ENCODE measurements at places on chromosomes 5 and 9.

DNA sequence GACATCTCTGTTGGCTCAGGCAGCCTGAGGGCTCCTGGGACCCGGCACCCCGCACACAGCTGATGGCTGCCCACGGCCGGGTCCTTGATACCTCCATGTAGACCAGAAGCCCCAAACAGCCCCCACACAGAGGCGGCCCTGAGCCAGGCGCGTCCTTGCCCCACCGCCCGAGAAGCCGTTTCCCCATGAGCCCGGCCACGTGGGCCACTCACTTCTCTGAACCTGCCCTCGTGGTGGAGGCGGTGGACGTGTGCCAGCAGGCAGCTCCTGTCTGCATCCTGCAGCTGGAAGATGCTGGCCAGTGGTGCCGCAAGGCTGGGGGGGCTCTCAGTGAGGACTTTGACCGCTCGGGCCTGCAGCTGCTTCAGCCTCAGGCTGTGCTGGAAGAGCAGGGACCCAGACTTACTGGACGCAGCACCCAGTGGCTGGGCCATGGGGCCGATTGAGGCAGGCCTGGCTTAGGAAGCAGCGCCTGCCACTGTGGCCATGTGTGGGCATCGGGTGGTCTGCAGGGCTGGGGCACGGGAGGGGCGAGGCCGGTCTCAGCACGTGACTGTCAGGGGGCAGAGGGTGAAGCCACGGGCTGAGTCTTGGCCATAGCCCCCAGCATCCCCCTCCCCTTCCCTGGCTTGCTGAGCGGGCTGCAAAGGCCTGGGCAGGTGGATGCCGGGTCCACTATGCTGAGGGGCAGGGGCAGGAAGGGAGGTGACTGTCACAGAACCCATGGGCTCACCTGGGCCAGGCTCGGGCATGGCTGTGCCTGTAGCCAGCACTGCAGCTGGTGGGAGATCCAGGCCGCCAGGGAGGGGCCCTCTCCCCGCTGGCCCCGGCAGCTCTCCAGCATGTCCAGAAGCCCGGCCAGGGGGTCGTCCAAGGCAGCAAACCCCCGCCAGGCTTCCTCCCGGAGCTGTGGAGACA is 50.0 kb downstream of the EXD3 start:
- DNase-seq, result no peak

GRCh38 chr5:146920351-146920881 is 41.9 kb upstream of the PPP2R2B start:
- no peak for DNase-seq

GRCh38 chr5:152523964-152524363 is 118.9 kb upstream of the NMUR2 start:
- no peak for DNase-seq

DNA sequence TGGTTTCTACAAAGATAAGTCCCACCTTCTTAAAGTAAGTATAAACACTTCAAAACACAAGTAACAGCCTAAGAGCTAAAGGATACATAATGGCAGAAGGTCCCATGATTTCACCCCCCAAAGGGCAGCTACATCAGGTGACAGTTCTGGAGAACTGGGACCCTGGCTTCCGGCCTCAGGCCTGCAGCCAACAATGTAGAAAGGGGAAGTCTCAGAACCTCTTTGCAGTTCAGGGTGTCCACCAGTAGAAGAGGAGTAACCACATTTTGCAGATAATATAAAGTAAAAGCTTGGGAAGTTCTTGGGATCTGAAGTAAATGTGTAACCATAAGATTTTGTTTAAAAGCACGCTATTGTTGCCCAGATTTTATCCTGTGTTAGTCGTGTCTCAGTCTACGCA is 267.4 kb upstream of the VLDLR start:
- no peak for DNase-seq

DNA sequence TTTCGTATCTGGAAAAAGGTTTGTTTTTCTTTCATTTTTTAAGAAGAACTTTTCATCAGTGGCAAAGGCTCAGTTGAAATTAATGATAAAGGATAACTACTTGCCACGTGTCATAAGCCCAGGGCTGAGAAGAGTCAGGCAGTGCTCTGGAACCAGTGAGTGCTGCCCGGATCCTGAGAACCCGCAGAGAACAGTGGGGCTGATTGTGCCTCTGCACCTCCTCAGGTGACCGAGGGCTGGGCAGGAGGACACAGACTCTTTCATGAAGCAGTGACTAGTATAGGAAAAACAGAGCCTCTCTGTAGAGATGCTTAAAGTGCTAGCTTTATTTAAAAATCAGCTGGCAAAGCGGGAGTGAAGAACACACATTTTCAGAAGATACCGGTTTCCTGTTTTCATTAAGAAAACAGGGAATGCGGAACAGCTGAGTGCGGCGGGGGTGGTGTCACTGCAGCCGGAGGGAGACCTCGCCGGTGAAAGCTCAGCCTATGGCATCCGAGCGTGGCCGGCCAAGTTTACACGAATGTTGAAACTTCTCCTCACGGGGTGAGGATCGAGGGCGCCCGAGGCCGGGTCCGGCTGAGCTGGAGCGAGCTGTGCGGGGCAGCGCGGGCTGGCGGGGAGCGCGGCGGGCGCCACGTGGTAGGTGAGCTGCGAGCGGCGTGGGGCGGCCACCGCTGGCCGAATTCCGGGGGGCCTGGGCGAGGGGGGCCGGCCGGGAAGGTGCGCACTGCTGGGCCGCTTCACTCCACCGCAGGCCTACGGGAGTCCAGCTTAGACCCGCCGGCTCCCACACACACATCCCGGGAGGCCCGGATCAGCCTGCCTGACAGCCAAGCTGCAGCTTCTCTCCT is 134.7 kb upstream of the DMRT1 start:
- DNase-seq, result no peak

DNA sequence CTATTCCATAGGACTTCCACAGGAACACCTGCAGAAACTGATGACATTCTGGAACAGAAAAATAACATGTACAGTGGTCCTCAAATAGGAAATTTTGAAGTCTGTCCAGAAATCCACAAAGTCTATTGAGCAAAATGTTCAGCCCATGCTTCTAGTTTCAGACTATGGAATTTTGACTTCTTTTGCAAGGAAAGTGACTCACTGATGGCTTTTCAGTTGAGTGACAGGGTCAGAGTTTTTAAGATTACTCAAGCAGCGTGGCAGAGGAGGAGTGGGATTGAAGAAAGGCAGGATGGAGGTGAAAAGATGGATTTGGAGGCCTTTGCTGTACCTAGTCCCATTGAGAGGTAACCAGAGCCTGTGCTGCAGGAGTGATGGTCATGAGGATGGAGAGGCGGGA is 151.5 kb downstream of the GOLPH3 start:
- no peak for DNase-seq

DNA sequence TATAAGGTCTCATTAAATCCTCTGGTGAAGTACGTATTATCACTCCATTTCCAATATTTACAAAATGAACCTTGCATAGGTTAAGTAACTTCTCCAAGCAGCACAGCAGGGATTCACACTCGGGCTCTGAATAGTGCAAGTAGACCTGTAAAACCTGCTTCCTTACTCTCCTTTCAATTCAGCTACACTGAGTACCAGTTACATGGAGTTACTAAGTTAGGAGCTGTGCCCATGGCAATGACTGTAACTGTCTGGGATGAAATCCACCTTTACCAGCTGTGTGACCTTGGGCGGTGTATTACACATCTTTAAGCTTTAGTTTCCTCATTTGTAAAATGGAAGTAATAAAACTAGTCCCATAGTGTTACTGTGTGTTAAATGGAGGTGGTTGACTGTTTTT is 15.9 kb upstream of the MOB3B start:
- no peak for DNase-seq

DNA sequence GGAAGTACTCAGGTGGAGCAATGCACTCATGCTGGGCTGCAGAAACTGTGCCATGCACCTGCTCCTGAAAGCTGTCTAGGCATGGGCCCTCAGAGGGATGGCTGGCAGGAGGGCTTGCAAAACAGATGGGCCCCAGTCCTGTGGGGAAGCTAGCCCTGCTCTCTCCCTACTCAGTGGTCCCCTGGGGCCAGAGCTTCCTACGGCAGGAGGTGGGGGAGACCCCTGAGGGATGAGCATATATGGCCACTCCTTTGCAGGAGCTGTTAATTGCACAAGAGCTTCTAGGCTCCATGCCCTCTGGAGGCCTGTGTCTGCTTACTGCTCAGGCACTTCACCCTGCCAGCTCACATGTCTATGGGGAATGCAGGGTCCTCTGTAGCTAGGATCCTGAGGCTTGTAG is 545.3 kb upstream of the PTPRD start:
- no peak for DNase-seq

DNA sequence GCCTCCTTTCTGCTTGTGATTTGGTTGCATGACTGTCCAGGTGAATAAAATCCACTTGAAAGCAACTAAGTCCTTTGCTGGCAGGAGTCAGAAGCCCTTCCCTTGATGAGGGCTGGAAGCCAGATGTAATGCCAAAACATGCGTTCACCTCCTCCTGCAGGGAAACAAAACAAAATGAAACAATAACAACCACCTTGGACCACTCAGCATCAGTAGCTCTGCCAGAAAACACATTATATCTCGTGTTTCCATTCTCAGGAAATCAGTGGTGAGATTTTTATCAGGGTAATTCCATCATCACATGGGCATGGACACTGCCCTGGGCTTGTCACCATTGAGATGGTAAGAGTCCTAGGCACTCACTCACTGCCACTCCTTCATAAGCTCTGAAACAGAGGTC is 350.3 kb upstream of the ACTBL2 start:
- no peak for DNase-seq

DNA sequence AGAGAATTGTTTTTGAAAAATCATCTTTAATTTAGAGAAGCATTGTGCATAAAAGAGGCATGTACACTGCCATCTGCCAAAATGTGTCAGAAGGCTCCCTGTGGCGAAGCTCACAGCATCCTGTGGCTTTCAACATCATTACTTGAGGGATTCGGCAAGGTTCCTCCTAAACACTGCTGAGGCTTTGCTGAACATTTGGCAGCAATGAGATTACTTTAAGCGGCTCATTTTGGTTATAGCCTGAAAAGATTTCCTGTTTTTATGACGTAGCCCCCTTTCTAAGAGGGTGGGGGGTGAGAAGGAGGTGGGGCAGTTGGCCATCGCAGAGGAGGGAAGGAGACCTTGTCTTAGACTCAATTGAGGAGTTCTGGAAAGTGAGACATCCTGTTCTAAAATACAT is 469.4 kb downstream of the RASEF start:
- no peak for DNase-seq

GRCh38 chr5:180642181-180642775 is 7.1 kb downstream of the FLT4 start:
- DNase-seq, result no peak

DNA sequence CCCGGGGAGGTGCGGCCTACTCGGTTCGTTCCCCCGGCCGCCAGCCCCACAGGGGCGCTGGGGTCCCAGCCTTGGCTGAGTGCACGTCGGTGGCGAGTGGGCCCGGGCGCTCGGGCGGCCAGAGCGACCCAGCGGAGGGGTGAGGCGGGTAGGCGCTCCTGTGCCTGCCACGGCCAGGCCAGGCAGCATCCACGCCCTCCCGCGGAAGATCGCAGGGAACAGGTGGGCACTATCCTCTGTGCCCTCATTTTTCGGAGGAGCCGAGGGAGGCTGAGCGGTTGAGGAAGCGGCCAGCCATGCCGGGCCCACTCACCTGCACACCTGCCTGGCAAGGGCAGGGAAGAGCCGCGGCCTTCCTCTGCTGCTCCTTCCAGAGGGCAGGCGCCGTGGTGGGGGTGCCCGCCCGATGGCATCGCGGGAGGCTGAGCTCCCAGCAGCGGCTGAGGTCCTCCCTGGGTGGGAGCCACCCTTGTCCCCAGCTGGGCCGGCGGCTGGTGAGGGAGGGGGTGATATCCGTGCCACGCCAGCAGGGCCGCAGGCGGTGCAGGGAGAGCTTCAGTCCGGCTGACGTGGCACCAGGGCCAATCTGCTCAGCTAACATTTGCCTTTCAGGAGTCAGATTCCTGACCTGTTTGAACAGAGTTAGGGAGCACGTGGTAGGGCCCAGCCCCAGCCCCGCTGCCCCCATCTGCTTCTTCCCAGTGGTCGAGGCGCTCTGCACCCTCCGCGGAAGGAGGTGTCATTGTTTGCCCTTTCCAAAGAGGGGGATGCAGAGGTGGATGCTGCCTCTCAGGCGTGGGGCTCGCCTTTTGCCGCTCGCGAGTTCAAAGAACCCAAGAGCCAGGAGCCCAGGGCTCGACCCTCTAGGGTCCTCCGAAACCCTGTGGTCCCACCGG is 1.6 kb upstream of the SEC16A start:
- DNase-seq, result no peak

- no peak for DNase-seq
These were observed 39.5 kb downstream of the CCDC171 start for GRCh38 chr9:15592317-15592716.

GRCh38 chr5:145660897-145661640 is 174.1 kb downstream of the PRELID2 start:
- DNase-seq, result peak; percentile 78

- DNase-seq, result peak; percentile 35
These were observed 49.3 kb upstream of the ZNF366 start for GRCh38 chr5:72556351-72557166.

DNA sequence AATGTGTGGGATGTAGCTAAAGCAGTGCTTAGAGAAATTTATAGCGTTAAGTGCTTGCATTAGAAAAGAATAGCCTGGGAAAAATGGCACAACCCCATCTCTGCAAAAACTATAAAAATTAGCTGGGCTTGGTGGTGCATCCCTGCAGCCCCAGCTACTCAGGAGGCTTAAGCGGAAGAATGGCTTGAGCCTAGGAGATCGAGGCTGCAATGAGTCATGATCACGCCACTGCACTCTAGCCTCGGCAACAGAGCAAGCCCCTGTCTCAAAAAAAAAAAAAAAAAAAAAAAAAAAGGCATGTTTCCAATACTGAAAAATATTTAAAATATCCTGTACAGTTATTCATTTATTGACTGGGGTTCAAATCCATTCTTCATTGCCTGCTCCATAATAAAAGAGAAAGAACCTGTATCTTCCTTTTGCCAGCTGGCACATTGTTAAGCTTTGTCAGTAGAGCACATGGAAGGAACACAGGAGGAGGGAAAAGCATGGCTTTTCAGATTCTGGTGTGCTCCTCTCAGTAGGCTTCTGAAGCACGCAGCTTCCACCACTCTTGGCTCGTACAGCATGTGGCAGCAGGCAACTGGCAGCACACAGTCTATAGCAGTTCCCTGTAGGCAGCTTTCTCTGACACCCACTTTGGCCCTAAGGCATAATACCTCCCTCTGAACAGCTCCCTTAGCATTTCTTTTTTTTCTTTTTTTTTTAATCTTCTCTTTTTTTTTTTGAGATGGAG is 73.5 kb downstream of the TRIM36 start:
- peak; percentile 84 for DNase-seq

- no peak for DNase-seq
These were observed 36.4 kb downstream of the NXNL2 start for GRCh38 chr9:88571419-88571818.

DNA sequence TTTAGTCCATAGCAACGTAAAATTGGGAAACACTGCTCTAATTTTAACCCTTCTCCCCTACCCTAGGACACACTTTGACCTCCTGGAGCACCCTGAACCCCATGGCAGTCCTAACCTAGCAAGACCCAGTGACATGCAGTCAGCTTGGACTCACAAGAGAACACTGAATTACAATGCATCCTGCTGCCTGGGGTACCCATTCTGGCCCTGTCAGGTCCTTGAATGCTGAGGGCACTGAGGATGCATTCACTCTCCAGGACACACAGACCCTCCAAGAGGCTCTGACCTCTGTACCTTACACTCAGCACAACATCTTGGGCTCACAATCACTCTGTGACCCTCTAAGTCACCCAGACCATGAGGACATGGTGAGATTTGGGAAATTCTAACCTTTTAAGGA is 1.8 kb upstream of the PROP1 start:
- DNase-seq, result no peak

GRCh38 chr5:82422751-82423181 is 144.6 kb upstream of the RPS23 start:
- no peak for DNase-seq

Data from NCI-H446 (cell line).